HAP-1 (cell line): ENCODE measurements at places on chromosomes 3 and 15.
A peak's percentile ranks its signal among the peaks of the same experiment; 100 is the strongest.

DNA sequence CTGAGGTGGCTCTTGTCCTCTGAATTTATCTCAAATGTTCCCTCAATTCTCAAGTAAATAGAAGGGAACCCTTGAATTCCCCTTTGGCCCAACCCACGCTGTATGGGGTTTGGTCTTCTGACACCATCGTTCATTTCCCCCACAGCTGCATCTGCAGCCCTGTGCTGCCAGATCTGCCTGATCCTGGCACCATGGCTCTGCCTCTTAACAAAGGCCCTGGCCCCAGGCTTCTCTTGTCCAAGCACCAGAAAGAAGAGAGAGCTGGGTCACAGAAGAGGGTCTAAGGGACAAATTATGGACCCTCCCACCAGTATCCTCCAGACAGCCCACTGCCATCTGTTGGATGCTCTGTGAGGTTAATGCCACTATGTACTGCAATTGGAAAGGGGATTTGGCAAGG is 1.8 kb downstream of the MAP1A start:
- no peak for DNase-seq

GRCh38 chr3:127254730-127255129 is 33.1 kb downstream of the PRR20G start:
- DNase-seq, result no peak

- DNase-seq, result no peak
Observed at GRCh38 chr15:62607114-62607462, 435.5 kb upstream of the TPM1 start.

DNA sequence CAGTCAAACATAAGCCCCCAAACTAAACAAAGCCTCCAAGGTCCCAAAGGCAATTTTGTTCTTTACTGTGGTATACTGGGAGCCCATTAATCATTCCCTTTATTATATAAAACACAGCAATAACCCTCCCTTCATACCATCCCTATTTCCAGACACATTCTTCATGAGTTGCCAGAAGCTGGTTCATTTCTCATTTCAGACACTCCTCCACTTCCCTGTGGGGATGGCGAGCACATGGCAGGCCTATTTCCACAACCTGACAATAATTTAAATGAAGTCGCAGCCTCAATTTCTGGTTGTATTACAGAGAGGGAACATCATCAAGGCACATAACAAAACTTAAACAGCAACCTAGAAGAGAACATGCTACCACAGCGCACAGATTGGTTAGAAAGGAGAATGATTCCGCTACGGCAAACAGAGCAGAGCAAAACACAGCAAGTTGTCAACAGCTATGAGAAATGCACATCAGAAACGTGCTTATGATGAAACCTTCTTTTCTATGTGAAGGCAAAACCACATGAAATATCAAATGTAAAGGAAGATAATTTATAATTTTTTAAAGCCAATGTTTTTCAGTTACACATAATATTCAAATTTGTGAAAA is 63.3 kb upstream of the ARHGEF3 start:
- DNase-seq, result no peak

DNA sequence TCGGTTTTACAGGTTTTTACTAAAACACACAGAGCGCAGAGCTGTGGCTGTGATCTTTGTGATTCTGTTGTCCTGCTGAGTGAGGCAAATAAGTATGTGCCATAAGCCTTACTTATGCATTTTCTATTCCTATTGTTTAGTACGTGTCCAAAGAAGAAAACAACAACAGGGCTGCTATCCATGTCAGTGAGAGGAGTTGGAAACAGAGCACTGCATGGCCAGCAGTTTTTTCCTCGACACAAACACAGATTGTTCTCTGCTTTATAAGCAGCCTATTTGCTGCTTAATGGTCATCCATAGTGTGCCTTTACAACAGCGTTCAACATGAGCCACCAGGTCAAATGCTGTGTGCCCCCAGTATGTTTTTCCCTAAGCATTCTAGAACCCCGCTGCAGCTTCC is 79.8 kb downstream of the SHQ1 start:
- DNase-seq, result no peak

GRCh38 chr15:82944821-82945220 is 7.7 kb downstream of the HOMER2 start:
- DNase-seq, result no peak

DNA sequence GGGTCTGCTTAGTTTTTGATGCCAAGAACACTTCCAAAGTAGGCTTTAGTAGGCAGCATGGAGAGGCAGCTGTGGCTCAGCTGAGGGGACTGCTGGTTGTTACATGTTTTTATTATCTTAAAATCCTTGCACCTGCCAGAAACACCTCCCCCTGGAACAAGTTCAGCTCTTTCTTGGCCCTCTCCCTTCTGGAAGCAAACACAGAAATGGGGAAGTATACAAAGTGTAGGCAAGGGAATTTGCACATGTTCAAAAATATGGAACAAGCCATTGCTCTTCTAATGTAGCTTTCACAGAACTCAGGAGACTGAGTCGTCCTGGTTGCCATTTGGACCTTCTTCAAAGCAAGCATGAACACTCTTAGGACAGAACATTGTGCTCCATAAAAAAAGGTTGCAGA is 169.1 kb upstream of the SEMA6D start:
- no peak for DNase-seq

DNA sequence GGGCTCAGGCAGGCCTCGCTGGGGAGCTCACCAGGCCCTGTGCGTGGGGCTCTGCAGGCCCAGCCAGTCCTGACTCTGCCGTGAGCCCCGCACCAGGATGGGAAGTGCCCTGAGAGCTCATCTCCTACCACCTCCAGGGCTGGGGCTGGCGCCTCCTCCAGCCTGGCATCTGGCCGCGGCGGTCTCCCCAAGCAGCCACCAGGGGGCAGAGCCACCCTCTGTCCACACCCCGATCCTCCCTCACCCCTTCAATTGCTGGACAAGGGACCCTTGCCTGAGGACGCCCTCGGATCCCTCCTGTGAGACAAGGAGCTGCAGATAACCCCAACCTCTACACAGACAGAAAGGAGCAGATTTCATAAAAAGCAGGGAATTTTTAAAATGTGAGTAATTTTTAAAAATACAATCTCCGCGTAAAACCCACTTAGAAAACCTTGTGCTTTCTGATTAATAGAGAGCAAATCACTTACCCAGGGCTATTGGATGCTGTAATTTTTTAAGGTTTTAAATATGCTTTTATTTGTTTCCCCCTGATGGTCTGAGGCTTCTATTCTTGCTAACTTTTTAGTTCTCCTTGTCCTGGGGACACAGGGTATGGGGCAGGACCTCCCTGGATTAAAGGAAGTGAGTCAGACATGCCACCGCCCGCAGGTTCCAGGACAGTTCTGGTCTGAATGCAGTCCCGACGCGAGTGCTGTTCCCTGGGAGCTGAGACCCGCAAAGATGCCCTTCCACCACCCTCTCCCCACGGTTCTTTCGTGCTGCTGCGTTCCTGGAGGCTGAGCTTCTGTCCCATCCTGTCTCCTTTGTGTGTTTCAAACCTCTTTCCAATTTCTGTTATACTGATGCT is 52.3 kb upstream of the CHRNA7 start:
- peak; percentile 86 for DNase-seq

- DNase-seq, result no peak
Observed at GRCh38 chr3:172072543-172072942, 33.2 kb downstream of the FNDC3B start.

GRCh38 chr15:83919319-83919830 is 265.5 kb downstream of the ADAMTSL3 start:
- no peak for DNase-seq

- no peak for DNase-seq
Observed at GRCh38 chr3:27714692-27715453, 7.2 kb downstream of the EOMES start.

DNA sequence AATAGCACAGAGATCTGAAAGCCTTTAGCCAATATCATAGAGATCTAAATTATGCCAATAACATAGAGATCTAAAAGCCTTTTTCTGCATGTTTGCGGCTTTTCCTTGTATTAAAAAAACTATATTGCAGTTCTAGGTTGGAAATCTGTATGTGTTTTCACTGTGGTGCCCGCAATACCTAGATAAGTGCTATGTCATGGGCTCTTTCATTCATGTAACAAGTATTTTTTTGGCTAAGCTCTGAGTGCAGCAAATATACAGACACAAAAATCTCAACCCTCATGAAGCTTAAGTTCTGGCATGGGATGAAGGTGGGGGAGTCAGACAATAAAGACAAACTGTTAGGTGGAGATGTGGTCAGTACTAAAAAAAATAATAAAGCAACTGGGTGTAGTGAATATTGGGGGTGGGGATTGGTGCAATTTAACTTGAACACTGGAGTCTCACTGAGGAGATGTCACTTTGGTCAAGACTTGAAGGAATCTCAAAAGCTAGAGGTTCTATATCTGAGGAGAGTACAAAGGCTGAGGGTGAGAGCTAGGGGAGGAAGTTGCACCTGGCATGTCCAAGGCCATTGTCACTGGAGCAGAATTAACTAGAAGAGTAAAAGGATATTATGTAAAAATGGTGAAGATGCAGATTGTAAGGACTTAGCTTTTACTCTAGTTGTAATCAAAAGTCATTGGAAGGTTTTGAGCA is 973 bp downstream of the BUB1B start:
- DNase-seq, result no peak

GRCh38 chr3:138334608-138335007 is 5.0 kb upstream of the NME9 start:
- no peak for DNase-seq
